ENCODE measurements at places on chromosomes 1 and 21. TPM values are rescaled to one million over a fixed set of nuclear protein-coding genes. Genes with fewer than 3 reads are reported as not detected.

The LMOD1 gene
- 0.13 TPM for total RNA-seq

- no peak for DNase-seq
Measured at GRCh38 chr1:162006081-162006480, 17.6 kb downstream of the OLFML2B start.

DNA sequence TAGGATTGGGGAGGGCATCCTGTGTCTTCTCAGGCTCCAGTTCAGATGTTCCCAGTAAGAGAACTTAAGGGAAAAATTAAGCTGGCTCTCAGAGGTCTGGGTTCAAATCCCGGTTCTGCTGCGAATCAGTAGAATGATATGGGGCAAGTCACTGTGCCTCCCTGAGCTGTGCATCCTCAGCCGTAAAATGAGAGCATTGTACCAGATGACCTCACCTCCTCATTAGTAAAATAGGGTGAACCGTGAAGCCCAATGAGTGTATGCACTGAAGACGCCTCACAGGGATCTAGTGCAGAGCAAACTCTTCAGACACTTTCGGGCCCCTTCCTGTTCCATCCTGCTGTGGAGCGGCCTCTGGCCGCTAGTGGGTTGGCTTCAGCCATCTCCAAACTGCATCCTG is 36.0 kb downstream of the SYT6 start:
- DNase-seq: no peak

- no peak for DNase-seq
Measured at GRCh38 chr1:8545078-8545477, 227.2 kb downstream of the SLC45A1 start.

- no peak for DNase-seq
Measured at GRCh38 chr1:36284061-36284460, 22.1 kb upstream of the SH3D21 start.

- peak; percentile 98 for DNase-seq
Measured at GRCh38 chr1:220957233-220957605, 78.0 kb downstream of the HLX start.
